ENCODE measurements at places on chromosomes 3 and 15.

DNA sequence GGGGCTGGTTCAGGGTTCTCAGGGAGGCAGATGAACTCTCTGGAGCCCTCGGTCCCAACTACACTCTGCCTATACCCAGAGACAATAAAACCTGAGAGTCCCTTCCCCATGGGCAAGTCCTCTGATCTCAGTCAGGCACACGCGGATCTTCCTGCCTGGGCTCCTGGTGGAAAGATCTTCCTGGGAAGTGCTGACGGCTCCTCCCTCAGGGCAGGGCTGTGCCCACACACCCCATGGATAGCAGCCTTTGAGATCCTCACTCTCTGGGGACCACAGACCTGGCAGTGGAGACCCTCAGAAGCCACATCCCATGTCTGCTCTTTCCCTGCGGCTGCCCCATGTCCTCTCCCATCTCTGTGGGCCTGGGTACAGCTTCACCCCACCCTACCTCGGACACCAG lies 10.4 kb downstream of the SH2D7 start:
- no peak for DNase-seq

DNA sequence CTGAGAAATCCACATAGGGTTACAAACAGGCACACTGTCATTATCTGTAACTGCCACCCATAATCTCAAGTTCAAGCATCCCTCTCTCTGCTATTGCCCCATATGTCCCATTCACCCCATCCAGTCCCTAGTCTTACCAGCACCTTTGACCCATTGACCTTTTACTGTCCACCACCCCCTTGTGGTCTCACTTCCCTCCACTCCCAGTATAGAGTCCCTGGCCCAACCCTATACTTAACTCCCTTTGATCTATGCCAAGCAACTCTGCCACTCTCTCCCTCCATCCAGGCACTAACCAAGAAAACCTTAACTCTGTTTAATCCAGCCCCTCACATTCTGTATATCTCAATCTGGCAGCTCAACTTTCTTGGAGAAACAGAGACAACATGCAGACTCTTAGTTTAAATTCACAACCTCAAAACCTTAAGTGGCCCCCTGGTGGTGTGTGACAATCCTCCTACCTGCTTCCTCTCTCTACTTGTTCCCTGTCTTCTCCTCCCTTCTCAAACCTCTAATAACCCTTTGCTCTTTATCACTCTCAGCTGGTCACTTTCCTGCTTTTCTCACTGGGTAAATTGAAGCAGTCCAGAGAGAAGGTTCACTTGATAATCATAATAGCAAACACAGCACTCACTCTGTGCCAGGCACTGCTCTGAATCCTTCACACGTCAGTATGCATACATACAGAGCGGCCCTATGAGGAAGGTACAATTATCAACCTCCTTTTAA lies 162.7 kb downstream of the STT3B start:
- DNase-seq, result no peak

- DNase-seq, result no peak
These were observed 17.8 kb downstream of the TBL1XR1 start for GRCh38 chr3:177179281-177180067.

GRCh38 chr15:101781928-101782327 lies 21.4 kb upstream of the OR4F6 start:
- DNase-seq, result no peak

DNA sequence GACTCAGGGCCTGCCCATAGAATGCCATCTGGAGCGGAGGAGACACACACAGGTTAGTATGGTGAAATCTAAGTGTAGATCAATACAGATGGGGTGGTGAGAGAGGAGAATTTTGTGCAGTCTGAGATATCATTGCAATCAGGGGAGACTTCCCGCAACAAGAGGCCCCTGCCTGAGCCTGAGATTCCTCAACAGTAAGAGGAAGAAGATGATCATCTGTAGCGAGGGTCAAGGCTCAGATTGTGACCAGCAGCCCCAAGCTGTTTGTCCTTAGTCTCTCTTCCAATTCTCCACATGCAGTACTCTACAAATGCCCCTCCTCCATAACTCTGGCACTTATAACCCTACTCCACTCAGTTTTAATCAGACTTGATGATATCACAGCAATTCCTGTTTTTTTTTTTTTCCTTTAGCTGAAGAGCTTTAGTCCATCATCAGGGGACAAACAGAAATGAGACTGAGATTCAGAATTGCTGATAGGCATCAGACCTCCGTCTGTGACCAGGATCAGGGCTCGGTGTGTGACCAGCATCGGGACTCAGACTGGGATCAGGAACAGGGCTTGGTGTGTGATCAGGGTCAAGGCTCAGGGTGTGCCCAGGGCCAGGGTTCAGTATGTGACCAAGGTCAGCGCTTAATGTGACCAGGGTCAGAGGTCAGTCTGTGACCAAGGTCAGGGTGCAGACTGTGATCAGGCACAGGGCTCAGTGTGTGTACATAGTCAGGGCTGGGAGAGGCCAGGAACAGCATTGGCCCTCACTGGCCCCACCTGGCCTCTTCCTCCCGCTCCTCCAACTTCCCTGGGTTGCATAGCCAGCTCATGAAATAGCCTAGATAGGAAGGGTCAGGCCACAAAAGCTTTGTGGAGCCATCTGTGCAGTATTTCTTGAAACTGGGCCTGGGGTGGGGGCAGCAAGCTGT lies 14.1 kb downstream of the LOXL1 start:
- no peak for DNase-seq

GRCh38 chr3:129313665-129314385 lies 35.2 kb downstream of the HMCES start:
- DNase-seq, result no peak

- DNase-seq, result no peak
These were observed 11.3 kb downstream of the PLA2G4D start for GRCh38 chr15:42082823-42083604.

DNA sequence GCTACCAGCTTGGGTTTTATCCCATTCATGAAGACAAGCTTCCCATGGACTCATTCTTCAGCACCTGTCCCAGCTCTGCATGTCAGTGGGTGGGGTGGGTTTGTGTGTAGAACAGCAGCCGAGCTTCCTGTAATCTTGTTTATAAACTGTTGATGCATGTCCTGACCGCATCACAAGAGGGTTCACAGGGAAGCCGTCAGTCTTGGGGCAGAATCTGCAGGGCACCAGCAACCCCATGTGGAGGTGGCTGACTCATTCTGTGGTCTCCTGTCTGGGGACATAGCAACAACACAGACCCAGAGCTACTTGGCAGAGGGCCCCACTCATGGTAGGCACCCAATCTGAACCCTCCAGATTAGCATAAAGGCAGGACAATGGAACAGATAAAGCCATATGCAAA lies 35.6 kb downstream of the DAPK2 start:
- peak; percentile 88 for DNase-seq

DNA sequence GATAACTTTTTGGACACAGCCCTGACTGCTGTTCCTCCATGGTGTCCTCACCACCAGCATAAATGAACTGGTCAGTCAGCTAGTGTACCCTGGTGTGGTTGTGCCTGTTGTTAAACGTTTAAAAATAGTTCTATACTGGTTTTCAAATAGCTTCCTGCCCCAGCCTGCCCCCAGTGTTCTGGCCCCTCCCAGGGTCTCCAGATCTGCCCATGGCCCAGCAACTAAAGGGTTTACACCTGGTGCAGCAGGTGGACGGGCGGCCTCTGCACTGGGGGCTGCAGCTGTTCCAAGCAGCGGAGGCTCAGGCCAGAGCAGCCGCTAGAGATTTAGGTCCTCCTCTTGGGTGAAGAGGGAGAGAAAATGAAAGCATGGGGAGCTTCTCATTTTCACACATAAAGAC lies 6.1 kb upstream of the NR2E3 start:
- DNase-seq, result no peak

DNA sequence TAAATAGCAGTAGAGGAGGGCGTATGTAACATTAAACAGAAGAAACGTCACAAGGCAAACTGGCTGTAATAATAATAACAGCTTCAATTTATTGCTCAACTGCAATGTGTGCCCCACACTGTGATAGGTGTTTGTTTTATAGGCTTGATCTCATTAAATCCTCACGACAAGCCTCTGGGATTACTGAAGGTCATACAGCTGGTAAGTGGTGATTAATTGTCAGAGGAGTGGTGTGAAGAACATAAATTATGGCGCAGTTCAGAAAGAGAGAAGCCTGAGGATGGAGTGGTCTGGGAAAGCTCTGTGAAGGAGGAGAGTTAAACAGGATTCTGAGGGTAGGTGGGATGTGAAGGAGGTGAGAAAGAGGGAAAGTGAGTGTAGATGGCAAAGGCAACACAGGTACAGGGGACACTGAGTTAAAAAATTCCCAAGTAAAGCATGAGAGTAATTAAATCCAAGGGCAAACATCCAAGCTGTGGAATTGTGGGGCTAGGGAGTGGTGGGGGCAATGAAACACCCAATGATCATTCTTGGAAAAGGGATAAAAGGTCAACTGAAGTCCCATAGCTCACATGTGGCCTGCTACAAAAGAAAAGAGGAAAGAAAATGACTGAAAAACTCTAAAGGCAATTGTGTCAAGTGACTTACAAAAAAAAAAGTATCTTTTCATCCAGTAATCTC lies 16.5 kb upstream of the GLCE start:
- no peak for DNase-seq

DNA sequence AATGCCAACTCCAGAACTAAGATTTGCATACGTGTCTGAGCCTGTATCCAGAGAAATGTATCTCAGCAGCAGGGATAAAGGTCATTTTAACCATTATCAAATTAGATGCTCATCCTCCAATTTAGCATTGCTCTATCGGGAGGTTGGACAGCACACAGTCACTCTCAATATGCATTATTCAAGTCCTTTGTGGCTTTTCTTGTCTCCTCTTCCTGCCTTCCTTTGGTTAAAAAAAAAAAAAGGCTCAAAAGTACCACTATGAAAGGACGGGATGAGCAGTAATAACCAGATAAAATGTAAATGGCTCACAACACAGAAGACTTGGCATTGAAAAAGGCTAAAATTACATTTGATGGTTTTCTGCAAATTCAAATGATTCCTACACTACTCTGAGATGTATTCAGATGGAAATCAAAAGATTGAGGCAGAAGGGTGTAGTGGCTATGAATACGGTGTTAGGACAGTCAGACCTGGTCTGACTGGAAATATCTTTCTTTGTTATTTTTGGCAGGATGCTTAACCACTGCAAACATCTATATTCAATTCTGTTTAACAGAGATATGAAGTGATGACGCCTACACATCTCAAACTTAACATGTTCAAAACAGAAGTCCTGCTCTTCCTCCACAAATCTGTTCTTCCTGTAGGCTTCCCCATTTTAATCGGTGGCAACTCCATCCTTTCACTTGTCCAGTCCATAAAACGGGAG lies 109.6 kb downstream of the ADAMTS9 start:
- DNase-seq, result no peak

- DNase-seq, result no peak
These were observed 1.9 kb downstream of the MRPS25 start for GRCh38 chr3:15063238-15063637.

GRCh38 chr3:156802821-156803606 lies 23.1 kb upstream of the LEKR1 start:
- no peak for DNase-seq

- DNase-seq, result no peak
These were observed 262.8 kb downstream of the SLCO3A1 start for GRCh38 chr15:92116330-92116729.

DNA sequence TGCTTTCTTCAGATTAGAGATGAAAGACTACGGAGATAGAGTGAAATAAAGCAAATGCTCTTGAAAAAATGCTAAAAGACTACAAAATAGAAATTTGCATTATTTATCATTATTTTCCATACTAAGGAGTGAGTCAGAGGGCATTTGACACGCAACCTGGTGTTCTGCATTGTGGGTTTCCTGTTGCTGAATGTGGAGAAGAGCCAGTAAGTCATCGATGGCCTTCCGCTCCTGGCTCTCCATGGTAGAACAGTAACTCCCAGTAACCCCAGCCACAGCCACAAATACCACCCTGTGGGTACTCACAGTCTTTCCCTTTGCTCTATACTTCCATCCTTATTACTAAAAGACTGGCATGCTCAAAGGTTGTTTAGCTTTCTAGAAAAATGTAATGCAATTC lies 61.5 kb downstream of the CGGBP1 start:
- peak; percentile 22 for DNase-seq

- DNase-seq, result no peak
These were observed 4.1 kb downstream of the ISLR2 start for GRCh38 chr15:74134387-74135027.

DNA sequence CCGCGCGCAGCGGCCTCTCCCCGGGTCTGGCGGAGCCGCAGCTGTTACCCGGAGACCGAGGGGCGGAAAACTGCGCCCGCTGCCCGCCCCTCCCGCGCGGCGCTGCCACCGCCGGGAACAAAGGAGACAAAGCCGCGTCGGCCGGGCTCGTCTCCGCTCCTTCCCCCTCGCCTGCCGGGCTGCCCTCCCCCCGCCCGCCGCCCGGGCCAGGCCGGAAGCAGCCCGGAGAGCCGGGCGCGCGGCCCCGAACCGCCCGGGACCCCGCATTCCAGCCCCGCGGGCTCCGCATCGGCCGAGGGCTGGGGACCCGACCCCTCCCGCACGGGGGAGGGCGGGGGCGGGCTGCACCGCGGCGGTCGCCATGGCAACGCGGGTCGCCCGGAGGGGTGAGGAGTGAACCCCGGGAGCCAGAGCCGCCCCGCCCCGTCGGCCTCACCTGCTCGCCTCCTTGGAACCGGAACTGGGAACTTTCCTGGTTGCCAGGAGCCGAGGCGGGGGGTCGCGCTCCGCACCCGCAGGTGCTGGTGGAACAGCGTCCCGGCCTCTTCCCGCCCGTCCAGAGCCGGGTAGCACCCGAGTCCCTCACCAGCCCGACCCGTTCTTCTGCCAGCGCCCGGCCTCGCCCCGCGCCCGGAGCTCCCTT lies 448 bp downstream of the PLXNB1 start:
- DNase-seq, result peak; percentile 48

DNA sequence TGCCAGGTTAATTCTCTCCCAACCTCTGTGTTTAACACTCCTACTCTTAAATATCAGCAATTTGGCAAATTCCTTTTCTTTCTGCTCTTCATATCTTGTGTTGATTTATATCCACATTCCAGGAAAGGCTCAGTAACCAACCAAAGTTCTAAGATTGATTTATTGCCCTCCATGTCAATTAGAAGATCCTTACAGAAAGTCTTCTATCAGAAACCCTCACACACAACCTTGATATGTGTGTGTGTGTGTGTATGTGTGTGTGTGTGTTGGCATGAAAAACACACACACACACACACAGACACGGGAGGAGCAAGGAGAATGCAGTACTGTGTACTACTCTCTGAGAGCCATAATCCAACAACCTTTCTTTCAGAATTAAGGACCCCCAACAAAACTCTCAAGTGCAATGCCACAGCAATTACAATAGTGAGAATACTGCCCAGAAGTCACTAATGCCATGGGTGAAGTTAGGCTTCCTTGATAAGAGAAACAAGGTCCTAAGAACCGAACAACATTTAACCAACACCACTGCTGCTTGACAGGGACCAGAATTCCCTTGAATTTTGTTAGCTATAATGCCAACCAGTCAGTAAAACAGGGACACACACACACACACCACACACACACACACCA lies 1.1 kb downstream of the LSAMP start:
- no peak for DNase-seq

GRCh38 chr3:161409069-161409468 lies 37.8 kb upstream of the SPTSSB start:
- DNase-seq, result peak; percentile 34

GRCh38 chr3:100928638-100929428 lies 64.4 kb downstream of the ABI3BP start:
- no peak for DNase-seq
